ENCODE measurements at places on chromosomes 4 and X.

GRCh38 chrX:32137525-32137924, 1065.7 kb upstream of the FTHL17 start:
- no peak for DNase-seq

DNA sequence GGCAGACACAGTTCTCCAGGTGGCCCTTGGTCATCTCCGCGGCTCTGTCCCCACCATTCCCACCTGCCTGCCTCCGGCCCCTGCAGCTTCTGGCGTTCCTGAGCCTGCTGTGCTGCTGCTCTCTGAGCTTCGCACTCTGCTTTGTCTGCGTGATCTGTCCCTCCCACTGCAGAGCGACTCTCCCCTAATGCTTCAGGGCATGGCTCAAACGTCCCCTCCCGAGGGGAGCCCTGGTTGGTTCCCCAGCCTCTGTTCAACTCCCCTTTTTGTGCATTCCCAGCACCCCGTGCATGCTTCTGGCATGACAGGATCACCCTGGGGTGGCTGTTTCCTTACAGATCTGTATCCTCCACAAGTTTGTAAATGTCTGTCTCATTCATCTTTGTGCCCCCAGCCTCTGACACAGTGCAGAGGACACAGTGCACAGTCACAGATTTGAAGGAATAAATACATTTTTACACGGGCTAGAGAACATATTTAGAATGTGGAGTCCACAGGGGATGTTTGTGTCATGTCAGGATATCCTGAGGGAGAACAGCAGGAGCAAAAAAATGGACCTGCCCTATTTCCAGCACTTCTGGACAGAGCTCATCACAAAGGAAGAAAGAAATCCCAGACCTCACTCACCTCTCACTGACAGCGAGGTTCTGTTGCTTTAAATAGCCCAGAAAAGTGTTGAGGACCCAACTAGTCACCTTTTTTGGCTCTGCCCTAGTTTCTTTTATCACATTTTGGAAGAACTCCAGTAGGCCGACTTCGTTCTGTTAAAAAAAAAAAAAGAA, 72.6 kb downstream of the GATB start:
- DNase-seq, result no peak

DNA sequence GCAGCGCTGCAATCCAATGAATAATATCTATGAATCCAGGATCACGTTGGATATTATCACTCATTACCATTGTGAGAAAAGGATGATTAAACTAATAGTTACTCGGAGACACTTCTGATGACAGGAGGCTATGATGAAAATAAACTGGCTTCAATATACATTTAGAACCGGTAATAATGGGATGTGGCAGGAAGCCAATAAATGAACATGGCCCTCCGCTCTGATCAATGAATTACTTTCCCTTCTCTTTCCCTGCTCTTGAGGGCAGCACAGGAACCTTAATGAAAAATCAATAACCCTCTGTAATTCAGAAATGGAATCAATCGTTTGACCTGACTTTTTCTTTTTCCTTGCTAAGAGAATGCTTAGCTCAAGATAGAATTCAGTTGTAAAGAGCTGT, 103.9 kb upstream of the PAQR3 start:
- no peak for DNase-seq

- no peak for DNase-seq
These were observed 30.6 kb downstream of the PCDH19 start for GRCh38 chrX:100379388-100379986.

- DNase-seq, result no peak
These were observed 190.6 kb upstream of the SPRY1 start for GRCh38 chr4:123206016-123206415.

GRCh38 chr4:69785211-69785831, 24.9 kb upstream of the SULT1B1 start:
- no peak for DNase-seq

- DNase-seq, result no peak
These were observed 52.3 kb downstream of the ARHGEF6 start for GRCh38 chrX:136728393-136728792.

DNA sequence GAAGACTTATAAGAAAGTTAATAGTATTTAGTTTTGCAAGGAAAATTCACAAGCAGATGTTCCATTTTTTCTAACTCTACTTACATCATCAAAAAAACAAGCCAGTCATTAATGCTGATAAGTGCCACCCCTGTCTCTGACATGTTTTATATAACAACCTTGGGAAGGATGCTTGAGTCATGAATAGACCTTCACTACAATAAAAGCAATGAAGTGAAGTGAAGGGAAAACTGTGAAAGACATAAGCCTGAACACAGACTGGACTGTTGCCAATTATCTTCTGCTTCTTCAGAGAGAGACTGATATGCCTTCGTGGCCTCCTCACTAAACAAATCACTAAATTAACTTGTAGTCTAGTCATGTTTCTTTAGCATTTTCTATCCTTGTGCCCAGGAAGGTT, 353.2 kb downstream of the PDHA2 start:
- DNase-seq, result no peak

- DNase-seq, result no peak
These were observed 12.3 kb downstream of the ABCD1 start for GRCh38 chrX:153736871-153737441.

GRCh38 chr4:139243448-139244365, 36.3 kb downstream of the MGARP start:
- DNase-seq, result no peak

DNA sequence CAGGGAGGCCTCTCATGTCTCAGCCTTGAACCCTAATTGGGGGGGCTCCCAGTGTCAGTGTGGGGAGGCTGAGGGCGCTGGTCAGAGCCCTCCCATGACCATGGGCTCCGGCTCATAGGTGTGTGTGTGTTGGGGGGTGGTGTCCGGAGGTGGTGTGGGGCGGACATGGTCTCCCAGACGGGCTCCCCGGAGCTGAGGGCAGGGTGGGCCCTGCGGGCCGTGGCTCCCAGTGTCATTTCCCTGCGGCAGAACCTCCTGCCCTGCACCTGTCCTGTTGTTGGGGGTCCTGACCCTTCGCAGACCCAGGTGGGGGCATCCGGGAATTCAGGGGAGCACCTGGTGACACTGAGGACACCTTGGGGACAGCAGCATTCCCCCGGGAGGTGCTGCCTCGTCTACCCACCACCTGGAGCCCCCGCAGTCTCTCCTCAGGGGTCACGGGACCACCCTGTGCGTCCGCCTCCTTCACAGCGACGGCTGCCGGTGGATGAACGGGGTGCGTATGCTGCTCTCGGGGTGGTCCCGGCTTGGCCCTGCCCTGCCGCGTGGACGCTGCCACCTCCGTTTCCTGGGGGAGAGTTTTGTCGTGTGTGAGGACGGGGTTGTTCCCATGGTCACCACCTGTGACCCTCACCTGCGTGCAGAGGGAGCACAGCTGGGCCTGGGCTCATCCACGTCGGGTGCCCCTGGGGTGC, 14.5 kb upstream of the GTPBP6 start:
- DNase-seq, result no peak

DNA sequence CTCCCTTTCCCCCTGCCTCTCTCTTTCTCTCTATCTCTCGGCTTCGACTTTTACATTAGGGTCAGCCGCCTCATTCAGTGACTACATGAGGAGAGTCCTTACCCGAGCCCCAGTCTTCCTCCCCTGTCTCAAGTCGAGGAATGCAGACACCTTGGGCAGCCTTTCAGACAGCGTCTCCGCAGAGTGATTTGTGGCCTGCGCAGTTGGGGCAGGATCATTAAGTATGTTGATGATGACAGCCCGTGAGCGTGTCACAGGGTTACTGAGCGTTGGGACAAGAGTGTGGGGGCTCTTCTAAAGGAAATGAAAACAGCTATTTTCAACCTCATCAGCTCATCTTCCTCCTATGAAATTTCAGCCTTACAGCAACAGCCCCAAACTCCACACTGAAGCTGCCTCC, 312.1 kb upstream of the GATB start:
- DNase-seq, result no peak

GRCh38 chr4:80788798-80789197, 241.7 kb upstream of the BMP3 start:
- DNase-seq, result no peak

DNA sequence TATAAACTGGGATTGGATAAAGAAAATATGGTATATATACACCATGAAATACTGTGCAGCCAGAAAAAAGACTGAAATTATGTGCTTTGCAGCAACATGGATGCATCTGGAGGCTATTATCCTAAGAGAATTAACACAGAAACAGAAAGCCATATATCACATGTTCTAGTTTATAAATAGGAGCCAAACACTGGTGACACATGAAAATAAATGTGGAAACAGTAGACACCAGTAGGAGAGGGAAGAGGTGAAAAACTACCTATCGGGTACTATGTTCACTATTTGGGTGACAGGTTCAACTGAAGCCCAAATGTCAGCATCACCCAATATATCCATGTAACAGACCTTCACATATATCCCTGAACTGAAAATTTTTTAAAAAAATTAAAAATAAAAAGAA, 725.1 kb downstream of the C4orf33 start:
- DNase-seq, result no peak

DNA sequence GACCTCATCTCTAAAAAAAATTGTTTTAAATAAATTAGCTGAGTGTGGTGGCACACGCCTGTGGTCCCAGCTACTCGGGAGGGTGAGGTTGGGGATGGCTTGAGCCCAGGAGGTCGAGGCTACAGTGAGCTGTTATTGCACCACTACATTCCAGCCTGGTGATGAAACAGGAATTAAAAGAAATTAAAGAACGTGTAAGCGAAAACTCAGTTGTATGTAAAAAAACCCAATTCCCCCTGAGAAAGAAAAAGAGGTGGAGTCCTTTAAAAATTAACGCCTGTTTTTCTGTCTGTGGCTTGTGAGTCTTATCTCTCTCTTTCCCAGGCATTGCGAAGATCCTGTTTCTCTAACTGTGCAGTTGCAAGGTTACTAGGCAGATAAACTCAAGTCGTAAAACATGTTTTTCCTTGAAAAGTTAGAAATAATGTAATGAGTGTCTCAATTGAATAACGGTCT, 22.1 kb downstream of the EPGN start:
- no peak for DNase-seq

- no peak for DNase-seq
These were observed 552.9 kb upstream of the EPHA5 start for GRCh38 chr4:66223068-66223703.

DNA sequence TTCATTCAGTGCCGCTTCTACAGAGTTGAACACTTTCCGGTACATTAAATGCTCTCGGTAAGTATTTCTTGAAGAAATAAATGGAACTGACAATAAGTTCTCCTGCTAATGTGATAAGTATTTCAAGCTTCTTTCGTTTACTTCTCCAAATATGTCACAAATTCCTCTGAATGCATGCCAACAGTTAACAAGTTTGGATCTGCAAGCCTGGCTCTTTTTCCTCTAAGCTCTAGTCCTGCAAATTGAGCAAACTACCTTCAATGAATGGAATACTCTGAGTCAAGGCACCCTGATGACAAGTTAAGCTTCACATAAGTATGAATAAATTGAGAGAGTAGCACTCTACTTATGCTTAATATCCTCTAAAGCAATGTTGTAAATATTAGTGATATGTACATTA, 403.6 kb downstream of the PDGFC start:
- DNase-seq, result no peak

- DNase-seq, result no peak
These were observed 317.2 kb downstream of the DHX15 start for GRCh38 chr4:24266951-24267722.

DNA sequence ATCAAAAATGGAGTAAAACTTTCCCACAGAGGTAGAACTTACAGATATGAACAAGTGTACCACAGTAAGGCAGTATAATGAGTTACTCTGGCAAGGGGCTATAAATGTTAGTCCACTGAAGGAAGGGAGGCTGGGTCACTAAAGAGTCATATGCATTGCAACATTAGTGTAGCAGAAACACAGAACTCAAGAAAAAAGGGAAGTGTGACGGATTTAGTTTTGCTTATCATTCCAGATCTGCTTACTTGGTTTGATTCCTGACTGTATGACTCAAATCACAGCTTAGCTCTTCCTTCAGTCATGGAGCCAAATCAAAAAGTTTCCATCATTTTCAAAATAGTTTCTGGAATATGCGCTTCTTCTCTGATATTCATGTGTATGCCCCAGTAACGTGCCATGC, 148.7 kb downstream of the FSTL5 start:
- DNase-seq, result no peak

- DNase-seq, result no peak
These were observed 644.5 kb upstream of the ATOH1 start for GRCh38 chr4:93184053-93184452.

DNA sequence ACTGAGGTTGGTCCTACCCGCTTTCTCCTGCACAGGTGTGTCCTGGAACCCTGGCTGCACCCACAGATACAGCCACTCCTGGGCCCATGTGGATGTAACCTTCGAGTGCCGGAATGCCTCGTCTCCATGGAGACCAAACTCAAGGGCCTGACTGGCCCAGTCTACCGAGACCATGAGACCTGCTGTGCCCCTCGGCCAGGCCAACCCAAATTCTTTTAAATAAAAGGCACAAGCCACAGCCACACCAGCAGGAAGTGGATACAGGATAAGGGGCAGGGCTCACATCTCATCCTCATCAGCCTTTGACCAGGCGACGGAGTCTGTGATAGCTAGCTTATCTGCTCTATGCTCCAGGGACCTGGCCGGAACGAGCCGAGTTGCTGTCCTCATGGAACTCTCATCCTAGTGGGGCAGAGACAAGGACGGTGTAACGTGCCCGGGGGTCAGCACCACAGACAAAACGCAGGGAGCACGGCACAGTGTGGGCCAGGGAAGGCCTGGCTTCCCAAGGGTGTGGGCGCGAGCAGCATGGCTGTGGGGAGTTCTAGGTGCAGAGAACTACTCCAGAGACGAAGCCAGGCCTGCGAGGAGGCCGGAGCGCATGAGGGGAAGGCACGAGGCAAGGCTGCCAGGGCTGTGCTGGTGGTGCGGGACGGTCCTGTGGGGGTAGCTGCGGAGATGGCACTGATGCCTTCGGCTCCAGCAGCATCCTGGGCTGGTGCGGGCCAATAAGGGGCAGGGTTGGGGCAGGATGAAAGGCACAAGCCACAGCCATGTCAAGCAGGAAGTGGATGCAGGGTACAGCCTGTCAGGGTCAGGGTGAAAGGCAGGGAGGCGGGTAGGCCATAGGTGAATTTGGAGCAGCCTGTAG, 22.7 kb downstream of the NOP14 start:
- no peak for DNase-seq

DNA sequence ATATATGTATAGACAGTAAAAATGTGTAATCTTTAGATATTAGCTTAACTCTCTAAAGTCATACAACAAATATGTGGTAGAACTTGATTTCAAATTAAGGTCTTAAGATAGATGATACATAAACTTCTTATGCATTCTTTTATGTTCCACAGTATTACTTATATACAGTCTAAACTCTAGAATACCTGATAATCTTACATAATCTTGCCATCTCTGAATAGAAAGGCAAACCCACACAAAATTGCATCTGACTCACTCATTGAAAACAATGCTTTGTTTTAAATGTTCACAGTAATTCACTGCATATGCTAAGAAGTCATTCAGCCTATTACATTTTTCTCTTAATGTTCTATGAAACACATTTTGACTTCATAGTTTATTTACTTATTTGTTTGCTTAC, 10.1 kb downstream of the SULT1B1 start:
- DNase-seq, result no peak
